Activated naive CD4-positive, alpha-beta T cell treated with Interleukin-2 at 50 U/mL for 16 hours (primary cell): ENCODE measurements at places on chromosomes 12 and 14.

GRCh38 chr12:121673013-121673511 lies 3.6 kb upstream of the MORN3 start:
- DNase-seq = no peak

DNA sequence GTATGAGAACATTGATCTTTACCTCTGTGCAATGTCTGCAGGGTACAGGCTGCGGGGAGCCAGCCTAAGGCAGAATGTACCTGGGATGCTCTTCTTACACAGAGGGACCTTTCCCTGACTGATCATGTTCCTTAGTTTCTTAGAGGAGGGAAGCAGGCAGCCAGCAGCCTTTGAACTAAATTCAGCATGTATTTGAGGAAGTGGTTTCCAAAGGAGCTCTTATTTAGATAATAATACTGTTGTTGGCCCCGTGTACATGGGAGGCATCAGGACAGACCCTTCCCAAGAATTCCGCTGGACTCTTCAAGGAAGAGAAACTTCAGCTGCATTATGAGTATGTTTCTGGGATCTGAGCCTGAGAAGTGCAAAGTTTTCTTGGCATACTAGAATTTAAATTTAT lies 98.8 kb downstream of the CCDC92 start:
- no peak for DNase-seq

- no peak for DNase-seq
Observed at GRCh38 chr14:61472011-61472672, 150.8 kb downstream of the PRKCH start.

- no peak for DNase-seq
Observed at GRCh38 chr14:44168566-44168965, 338.5 kb downstream of the FSCB start.

GRCh38 chr12:117051380-117051779 lies 47.8 kb downstream of the TESC start:
- no peak for DNase-seq

DNA sequence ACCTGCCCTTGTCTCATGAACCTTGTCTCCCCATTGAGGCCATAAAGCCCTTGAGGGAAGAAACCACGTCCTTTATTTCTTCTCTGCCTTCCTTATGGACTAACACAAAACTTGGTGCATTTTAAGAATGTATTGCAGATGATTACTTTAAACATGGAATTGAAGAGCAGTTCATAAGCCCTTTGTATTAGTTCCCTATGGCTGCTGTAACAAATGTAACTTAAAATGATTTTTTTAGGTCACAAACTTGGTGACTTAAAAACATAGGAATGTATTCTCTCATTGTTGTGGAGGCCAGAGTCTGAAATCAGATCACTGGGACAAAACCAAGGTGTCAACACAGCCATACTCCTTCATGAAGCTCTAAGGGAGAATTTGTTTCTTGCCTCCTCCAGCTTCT lies 185.5 kb downstream of the PHLDA1 start:
- no peak for DNase-seq

DNA sequence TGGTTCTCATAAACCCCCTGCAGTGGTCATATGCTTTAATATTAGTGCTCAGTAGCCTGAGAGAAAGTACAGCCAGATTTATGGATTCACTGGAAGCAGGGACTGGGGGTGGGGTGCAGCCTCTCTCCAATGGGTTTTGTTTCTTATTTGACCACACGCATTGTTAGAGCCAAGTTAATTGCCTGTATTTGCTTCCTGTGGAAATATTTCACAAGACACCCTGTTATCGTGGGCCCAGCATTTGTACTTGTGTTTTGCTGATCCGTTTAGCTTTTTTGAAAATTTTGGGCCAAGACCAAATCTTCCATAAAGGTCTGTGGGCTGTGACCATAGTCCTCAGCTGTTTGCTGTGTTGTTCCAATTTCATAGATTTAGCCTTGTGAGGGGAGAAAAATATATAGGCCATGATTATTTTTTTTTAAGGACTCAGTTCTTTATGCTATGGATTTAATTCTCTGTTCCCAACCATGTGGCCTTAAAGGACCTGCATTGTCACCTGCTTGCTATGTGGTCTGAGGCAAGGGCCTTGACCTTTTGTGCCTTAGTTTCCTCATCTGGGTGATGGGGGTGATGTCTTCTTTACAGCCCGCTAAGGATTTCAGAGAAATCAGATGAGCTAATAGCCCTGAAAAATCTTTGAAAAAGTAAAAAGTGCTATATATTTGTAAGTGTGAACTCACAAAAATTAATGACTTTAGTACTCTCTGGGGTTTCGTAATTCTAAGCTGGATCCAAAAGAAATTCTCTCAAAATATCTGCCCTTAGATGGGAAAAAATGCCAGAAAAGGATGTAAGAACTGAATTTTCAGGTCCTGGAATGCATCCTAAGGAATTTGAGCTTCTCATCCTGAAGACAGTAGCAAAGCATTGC lies 370.2 kb downstream of the DPF3 start:
- no peak for DNase-seq
